Anterior cingulate cortex (tissue), 58 donors: ENCODE measurements at places on chromosomes 12 and 14.

- peak; percentile 57 for DNase-seq
Observed at GRCh38 chr12:48883305-48884161, 17.9 kb upstream of the RND1 start.

DNA sequence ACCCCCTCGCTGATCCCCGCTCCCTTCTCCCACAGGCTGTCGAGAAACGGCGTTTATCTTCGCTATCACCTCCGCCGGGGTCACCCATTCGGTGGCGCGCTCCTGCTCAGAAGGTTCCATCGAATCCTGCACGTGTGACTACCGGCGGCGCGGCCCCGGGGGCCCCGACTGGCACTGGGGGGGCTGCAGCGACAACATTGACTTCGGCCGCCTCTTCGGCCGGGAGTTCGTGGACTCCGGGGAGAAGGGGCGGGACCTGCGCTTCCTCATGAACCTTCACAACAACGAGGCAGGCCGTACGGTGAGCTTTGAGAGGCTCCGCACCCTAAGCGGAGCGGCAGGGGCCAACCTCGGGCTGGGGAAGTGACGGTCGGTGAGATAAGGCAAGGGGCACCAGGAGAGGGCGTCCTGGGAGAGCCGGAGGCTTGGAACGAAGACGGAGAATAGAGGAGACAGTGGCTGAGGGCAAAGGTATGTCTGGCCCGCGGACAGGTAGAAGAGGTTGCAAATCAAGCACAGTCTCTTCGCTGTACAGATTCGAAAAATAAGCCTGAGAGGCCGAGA, 2.3 kb downstream of the WNT1 start:
- no peak for DNase-seq

- DNase-seq = no peak
Observed at GRCh38 chr12:131011165-131012079, 57.7 kb downstream of the ADGRD1 start.

- no peak for DNase-seq
Observed at GRCh38 chr12:22530-23201, 43.9 kb upstream of the IQSEC3 start.

GRCh38 chr14:102418853-102419240, 56.1 kb downstream of the TECPR2 start:
- peak; percentile 51 for DNase-seq
